Stimulated activated CD8-positive, alpha-beta memory T cell treated with anti-CD3 and anti-CD28 coated beads, Interleukin-15, amount 100 ng/mL, for 24 hours (primary cell): ENCODE measurements at places on chromosomes 6 and 20.
A peak's percentile ranks its signal among the peaks of the same experiment; 100 is the strongest.

GRCh38 chr20:3760655-3761348, 6.8 kb downstream of the ADISSP start:
- DNase-seq, result no peak

GRCh38 chr20:32672982-32673851, 524 bp downstream of the C20orf203 start:
- peak; percentile 13 for DNase-seq

DNA sequence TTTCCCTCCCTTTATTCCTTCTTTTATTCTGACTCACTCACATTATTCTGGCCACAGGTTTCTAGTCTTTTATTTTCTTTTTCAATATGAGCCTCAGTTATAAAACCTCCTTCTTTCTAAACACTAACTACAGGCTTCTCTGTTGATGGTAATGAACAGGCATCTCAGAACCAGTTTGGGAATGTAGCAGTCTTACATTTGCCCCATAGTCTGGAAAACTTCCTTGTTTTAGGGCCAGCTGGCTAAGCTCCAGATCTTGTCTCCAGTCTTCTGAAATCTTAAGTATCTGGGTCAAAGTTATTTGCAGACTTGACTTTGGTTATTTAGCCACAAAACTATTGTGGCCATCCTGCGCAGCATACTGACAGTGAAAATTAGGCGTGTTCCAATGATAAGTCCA, 97.0 kb upstream of the MAN1A1 start:
- no peak for DNase-seq

GRCh38 chr6:75386050-75386770, 101.6 kb upstream of the TMEM30A start:
- DNase-seq, result no peak

GRCh38 chr6:158358450-158359077, 46.3 kb downstream of the TULP4 start:
- no peak for DNase-seq

- DNase-seq, result no peak
These were observed 37.3 kb downstream of the KIF13A start for GRCh38 chr6:17950095-17950494.

- DNase-seq, result no peak
These were observed 443.0 kb downstream of the PKHD1 start for GRCh38 chr6:51644426-51644825.

GRCh38 chr6:106117579-106117978, 31.4 kb downstream of the PRDM1 start:
- no peak for DNase-seq

DNA sequence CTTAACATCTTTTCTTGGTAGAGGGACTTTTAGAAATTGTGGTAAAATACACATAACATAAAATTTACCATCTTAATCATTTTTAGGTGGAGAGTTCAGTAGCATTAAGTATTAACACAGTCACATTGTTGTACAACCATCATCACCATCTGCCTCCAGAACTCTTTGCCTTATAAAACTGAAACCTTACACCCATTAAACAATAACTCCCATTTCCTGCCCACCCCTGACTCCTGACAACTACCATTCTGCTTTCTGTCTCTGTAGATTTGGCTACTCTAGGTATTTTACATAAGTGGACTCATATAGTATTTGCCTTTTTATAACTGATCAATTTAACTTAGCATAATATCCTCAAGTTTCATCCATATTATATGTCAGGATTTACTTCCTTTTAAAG, 88.7 kb downstream of the ZHX3 start:
- no peak for DNase-seq

GRCh38 chr20:46649965-46650542, 1.2 kb downstream of the SLC13A3 start:
- no peak for DNase-seq

- no peak for DNase-seq
These were observed 275.9 kb upstream of the CDH4 start for GRCh38 chr20:60976139-60976538.

DNA sequence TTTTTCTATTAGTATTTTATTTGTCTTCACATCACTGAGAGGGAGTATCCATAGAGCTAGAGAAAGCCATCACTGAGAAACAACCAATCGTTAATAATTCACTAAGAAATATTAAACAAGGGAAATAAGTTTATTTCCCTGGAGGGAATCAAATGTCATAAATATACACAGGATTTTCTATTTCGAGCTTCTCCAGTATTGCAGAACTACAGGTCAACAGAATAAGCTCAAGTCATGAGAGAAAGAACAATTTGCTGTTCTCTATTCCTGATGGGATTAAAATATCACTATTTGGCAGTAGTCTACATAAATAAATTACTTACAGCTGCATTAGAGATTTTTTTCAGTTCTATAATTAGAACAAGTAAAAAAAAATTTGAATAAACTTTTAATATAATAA, 2.2 kb upstream of the FAM162B start:
- no peak for DNase-seq

DNA sequence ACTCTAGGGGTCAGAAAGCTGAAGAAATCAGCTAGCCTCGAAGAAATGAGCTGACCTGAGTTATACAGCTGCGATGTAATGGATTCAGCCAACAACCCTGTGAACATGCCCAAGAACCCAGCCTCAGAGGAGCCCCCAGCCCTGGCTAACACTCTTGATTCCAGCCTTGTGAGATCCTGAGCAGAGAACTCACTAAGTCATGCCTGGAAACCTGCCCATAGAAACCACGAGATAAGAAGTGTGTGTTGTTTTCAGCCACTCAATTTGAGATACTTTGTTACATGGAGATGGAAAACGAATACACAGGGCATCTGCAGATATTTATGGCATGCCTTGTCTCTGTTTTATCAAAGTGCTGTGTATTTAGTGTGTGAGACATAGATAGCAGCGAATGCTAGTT, 265.2 kb downstream of the QKI start:
- no peak for DNase-seq

- DNase-seq, result no peak
These were observed 1.3 kb upstream of the ENPP4 start for GRCh38 chr6:46128476-46128875.

DNA sequence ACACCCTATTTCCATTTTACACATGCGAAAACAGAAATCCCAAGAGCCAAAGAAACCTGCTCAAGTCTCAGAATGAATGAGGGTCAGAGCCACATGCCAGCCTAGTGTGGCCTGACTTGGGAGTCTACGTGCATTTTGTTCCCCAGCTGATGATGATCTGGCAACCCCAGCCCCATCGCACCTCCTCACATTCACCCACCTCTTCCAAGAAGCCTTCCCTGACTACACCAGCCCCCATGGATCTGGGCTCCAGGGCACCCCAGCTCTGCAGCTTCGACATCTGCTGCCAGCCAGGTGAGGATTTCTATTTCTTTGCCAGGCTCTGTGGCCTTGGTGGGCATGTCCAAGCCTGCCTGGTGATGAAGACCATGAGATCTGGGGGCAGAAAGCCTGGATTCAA, 41.0 kb downstream of the ANGPT4 start:
- no peak for DNase-seq

DNA sequence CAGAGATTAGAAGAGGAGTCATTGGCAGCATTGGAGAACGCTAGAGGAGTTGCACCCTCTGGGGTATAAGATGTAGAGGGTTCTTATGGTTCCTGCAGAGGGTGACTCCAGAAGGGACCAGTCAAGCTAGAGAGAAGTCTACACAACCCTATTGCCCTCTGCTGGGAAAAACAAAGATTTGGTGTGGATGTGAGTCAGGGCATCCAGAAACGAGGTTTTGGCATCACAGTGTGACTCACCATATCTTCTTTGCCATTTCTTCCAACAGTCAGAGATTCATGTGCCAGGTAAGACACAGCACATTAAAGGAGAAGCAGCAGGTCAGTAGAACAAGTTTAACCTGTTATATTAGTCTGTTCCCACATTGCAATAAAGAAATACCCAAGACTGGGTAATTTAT, 598.8 kb downstream of the MAFB start:
- DNase-seq, result no peak

DNA sequence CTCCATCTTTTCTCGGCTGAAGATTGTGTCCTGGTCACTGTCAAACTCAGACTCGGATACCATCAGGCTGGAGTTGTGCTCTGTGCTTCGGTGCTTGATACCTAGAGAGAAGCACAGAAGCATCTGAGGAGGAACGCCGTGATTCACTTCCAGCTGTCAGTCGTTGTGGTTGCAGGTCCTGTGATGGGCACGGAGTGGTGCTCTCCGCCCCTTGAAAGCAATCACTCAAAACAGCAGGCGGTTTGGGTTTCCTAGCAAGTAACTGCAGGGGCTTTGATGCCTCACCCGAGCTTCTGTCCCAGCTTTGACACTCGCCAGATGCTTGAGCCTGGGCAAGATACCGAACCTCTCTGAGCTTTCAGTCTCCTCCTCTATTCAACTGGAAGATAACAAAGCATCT, 52.5 kb downstream of the ALDH5A1 start:
- DNase-seq, result no peak

GRCh38 chr6:99195986-99196655, 153.4 kb downstream of the FAXC start:
- no peak for DNase-seq

DNA sequence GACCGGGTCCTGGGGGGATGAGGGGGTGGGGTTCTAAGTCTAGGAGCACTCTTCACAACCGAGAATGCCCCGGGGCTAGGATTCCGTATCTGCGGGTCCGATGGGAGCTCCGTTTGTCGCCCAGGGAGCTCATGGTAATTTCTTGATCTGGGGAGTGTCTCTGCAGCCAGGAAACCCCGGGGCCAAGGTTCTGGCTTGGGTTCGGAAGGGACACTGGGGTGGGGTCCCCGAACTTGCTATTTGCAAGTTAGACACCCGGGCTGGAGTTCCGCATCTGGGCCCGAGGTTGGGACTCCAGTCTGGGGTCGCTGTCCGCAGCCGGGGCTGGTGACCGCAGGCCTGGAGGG, 397 bp downstream of the PEDS1 start:
- DNase-seq, result no peak

GRCh38 chr6:35058358-35058675, 82.8 kb downstream of the TCP11 start:
- DNase-seq, result no peak

DNA sequence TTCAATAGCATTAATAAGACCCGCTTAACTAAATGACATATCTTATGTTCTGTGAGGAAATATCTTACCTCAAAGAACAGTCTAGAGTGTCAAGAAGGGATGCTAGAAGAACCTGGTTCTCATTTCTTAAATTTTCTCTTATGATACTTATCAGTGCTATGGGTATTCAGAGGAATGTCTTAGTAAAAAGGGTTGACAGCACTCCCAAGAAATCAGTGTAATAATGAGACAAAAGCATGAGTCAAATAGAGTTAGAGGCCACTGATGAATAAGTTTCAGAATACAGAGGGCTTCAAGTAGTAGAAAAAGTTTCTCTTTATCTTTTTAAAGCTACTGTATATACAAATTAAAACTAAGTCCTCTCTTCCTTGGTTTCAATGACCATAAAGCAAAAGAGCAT, 242.8 kb downstream of the GJA1 start:
- no peak for DNase-seq

- DNase-seq, result no peak
These were observed 37.3 kb downstream of the EZR start for GRCh38 chr6:158781692-158782373.

- no peak for DNase-seq
These were observed 637.5 kb upstream of the MAN1A1 start for GRCh38 chr6:119986934-119987549.
